ENCODE measurements at places on chromosomes 11 and 22. TPM values are rescaled to one million over a fixed set of nuclear protein-coding genes. Genes with fewer than 3 reads are reported as not detected.

CHRM1 gene
- total RNA-seq: not detected

DNA sequence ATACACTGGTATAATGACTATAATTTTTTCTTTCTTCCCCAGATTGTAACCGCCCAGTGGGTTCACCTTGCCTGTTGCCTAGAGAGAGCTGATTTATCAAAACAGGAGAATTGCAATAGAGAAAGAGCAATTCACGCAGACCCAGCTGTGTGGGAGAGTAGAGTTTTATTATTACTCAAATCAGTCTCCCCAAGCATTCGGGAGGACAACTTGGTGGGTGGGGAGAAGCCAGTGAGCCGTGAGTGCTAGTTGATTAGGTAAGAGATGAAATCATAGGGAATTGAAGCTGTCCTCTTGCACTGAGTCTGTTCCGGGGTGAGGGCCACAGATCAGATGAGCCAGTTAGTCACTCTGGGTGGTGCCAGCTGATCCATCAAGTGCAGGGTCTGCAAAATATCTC, 73.2 kb downstream of the SLC35F2 start:
- peaks cover 2% of the 10 kb centered on the region for H3K36me3 ChIP-seq
- H3K27me3 ChIP-seq: no peaks in the 10 kb centered on the region
- H3K4me3 ChIP-seq: no peak overlapping the region
- peak; percentile 79 for DNase-seq
- H3K4me1 ChIP-seq: peaks cover 15% of the 10 kb centered on the region

HSCB gene
- total RNA-seq: 16.5 TPM

MMP13 gene
- not detected for total RNA-seq

NPTXR gene
- 1.9 TPM for total RNA-seq

DNA sequence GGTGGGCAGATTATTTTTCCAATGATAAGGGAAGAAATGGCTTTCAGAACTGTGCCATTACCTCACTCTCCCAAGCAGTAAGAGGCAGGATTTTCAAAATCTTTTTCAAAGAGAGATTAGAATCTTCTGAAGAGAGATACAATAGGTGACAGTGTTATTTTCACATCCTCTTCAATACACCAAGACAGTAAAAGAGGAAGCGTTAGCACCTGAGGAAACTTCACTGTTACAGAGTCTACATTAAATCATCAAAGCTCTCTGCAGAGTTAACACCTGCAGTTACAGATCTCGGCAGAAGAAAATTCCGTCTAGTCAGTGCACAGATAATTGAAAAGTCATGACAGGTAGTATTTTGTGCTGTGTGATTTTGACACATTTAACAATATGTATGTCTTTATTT, 144.9 kb downstream of the PGR start:
- H3K27ac ChIP-seq: no peak overlapping the region
- DNase-seq: no peak
- no peaks in the 10 kb centered on the region for H3K36me3 ChIP-seq
- no peak overlapping the region for H3K4me3 ChIP-seq
- H3K27me3 ChIP-seq: no peaks in the 10 kb centered on the region

C11orf91 gene
- not detected for total RNA-seq

GRCh38 chr11:117226388-117227385, 5.2 kb downstream of the PCSK7 start:
- peak overlapping the region; percentile 33 for H3K27ac ChIP-seq
- peak; percentile 45 for DNase-seq
- H3K4me3 ChIP-seq: no peak overlapping the region
- no peaks in the 10 kb centered on the region for H3K27me3 ChIP-seq
- H3K36me3 ChIP-seq: peaks cover 72% of the 10 kb centered on the region

GRCh38 chr11:12800032-12800671, 125.9 kb downstream of the TEAD1 start:
- DNase-seq: no peak
- no peak overlapping the region for H3K4me3 ChIP-seq
- H3K27ac ChIP-seq: no peak overlapping the region
- H3K36me3 ChIP-seq: no peaks in the 10 kb centered on the region

- H3K27ac ChIP-seq: no peak overlapping the region
- peaks cover 2% of the 10 kb centered on the region for H3K27me3 ChIP-seq
- DNase-seq: no peak
- peaks cover 4% of the 10 kb centered on the region for H3K4me1 ChIP-seq
- H3K4me3 ChIP-seq: no peak overlapping the region
Measured at GRCh38 chr22:44483878-44484277, 14.2 kb downstream of the RTL6 start.

DNA sequence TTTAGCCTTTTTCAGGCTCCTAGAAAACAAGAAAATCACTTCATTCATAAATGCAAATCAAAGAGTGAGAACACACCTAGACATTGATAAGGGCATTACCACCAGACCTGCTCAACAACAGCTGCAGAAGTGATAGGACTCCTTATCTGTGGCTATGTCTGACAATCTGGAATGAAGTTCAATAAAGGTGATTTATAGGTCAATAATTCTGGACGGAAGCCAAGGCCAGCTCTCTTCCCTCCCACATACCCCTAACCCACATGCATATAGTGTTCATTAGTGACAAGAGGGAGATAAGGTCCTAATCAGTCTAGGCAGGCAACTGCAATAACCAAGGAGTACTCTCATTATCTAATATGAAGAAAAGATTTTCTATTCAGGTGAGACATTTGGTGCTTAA, 111.3 kb downstream of the ETS1 start:
- H3K4me1 ChIP-seq: peaks cover 98% of the 10 kb centered on the region
- H3K27ac ChIP-seq: peak overlapping the region; percentile 99
- no peak for DNase-seq
- H3K27me3 ChIP-seq: no peaks in the 10 kb centered on the region
- peaks cover 96% of the 10 kb centered on the region for H3K36me3 ChIP-seq

GRCh38 chr11:61362542-61362875, 335 bp downstream of the TMEM138 start:
- H3K27me3 ChIP-seq: no peaks in the 10 kb centered on the region
- H3K4me3 ChIP-seq: peak overlapping the region; percentile 100
- peak; percentile 56 for DNase-seq
- peak overlapping the region; percentile 96 for H3K27ac ChIP-seq
- peaks cover 32% of the 10 kb centered on the region for H3K4me1 ChIP-seq
- H3K36me3 ChIP-seq: peaks cover 11% of the 10 kb centered on the region

UPB1 gene
- 0.19 TPM for total RNA-seq

DNA sequence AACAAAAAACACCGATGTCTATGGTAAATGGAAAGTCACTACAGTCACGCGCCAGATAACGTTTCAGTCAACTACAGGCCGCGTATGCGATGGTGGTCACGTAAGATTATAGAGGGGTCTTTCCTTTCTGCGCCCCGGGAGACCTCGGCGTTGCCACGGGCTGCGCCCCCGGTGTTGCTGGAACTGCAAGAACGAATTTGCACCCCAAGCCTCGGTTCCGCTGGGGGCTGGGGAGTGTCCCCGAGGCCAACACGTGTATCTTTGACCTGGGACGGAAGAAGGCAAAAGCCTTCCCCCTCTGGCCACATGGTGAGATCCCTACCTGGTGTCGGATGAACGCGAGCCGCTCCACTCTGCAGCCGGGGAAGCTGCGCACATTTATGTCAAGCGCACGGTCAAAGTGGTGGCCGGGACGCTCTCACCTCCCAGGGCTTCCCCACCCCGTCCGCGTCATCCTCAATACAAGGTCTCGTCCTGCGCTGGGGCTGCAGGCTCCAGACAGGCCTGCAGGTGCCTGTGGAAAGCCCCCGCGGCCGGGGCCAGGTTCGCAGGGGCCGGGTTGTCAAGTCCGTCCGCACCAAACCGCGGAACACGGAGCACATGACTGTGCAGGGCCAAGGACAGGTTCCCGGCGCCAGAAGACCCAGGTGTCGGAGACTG, 29.3 kb upstream of the APLP2 start:
- no peak overlapping the region for H3K27ac ChIP-seq
- H3K27me3 ChIP-seq: peaks cover 7% of the 10 kb centered on the region
- H3K4me1 ChIP-seq: no peaks in the 10 kb centered on the region
- H3K36me3 ChIP-seq: no peaks in the 10 kb centered on the region
- no peak for DNase-seq
- H3K4me3 ChIP-seq: no peak overlapping the region

IL18 gene
- total RNA-seq: not detected

GRCh38 chr11:122812638-122813037, 25.7 kb upstream of the CRTAM start:
- no peaks in the 10 kb centered on the region for H3K27me3 ChIP-seq
- peaks cover 6% of the 10 kb centered on the region for H3K36me3 ChIP-seq
- no peak overlapping the region for H3K4me3 ChIP-seq
- peaks cover 19% of the 10 kb centered on the region for H3K4me1 ChIP-seq
- no peak overlapping the region for H3K27ac ChIP-seq
- no peak for DNase-seq

DNA sequence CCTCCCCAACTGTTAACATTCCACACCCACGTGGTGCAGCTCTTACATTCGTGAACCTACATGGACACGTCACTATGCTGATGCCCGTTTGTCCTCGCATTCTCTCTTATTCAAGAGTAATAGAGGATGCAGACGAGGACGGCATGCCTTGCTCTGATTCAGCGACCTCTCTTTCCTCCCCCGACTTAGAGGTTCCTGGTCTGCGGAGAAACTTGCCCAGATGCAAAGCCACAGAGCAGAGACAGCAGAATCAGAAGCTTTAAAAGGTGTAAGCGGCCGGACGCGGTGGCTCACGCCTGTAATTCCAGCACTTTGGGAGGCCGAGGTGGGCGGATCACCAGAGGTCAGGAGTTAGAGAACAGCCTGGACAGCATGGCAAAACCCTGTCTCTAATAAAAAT, 288.0 kb downstream of the NTM start:
- no peaks in the 10 kb centered on the region for H3K4me1 ChIP-seq
- H3K4me3 ChIP-seq: no peak overlapping the region
- H3K27ac ChIP-seq: no peak overlapping the region
- DNase-seq: no peak
- H3K27me3 ChIP-seq: no peaks in the 10 kb centered on the region

DNA sequence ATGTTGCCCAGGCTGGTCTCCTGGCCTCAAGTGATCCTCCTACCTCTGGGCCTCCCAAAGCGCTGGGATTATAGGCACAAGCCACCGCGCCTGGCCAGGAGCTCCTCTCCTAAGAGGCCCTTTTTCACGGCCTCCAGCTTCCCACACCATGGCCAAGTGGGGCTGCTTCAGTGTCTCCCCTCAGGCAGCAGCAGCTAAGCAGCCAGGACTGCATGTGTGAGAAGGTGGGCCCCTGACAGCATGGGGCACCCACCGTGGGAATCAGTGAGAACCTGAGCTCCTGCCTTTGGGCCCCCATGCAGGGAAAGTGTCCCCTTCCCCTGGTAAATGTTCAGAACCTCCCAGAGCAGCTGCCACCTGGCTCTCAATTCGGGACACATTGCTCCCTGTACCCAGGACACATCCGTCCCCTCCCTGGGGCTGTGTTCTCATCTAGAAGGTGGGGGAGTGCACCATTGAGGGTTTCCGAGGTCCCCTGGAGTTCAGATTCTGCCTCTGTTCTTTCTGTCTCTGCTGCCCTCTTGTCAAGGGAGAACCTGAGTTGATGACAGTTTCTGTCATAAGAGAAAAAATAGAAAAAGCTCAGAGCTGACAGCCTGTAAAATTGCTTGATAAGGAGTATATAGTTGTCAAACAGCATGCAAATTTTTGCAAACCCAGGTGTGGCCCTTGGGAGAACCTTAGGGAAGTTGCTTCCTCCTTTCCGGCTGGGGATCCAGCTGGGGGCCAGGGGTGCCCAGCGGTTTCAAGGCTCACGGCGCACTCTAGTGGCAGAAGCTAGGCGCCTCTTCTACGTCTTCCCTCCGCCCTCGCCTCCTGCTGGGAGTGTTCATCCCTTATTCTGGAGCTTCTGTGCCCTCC, 29.7 kb downstream of the FAM83F start:
- H3K27ac ChIP-seq: no peak overlapping the region
- no peaks in the 10 kb centered on the region for H3K27me3 ChIP-seq
- no peaks in the 10 kb centered on the region for H3K36me3 ChIP-seq
- DNase-seq: peak; percentile 76
- no peak overlapping the region for H3K4me3 ChIP-seq

SLC22A9 gene
- not detected for total RNA-seq

DNA sequence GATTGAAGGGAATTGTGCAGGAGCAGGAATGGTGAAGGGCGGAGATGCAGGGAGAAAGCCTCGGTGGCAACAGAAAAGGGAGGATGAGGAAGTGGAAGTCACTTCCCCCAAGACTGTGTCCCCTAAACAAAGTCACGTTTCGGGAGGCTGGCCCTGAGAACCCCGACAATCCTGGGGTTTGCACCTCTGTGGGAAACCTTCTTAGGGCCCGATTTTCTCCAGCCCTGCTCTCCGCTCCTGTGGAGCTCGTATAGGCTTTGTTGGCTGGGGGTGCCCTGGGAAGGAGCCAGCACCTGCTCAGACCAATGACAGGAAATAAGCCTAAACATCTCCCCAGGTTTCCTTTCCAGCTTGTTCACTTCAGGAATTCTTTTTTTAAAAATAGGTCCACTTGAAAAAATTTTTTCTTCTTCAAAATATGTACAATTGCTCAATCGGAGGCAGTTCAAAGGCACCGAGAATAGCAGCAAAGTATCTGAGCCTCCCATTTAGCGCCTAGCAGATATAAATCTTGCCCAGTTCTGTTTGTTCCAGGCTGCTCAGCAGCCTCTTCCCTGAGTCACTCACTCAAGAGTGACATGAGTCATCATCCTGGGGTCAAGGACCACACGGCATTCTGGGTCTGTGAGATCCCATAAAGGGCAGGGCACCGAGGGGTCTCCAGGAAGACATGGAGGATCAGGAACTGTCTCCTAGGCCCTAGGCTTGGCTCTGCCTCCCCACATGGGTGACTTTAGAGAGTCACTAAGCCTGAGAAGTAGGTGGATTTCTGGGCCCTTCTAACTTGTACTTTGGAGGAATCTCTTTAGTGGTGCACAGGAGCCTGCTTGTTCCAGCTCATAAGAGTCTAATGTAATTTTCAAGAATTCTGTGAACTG, 34.0 kb downstream of the IRAG1 start:
- H3K27ac ChIP-seq: no peak overlapping the region
- H3K4me3 ChIP-seq: no peak overlapping the region
- no peaks in the 10 kb centered on the region for H3K36me3 ChIP-seq
- peaks cover 19% of the 10 kb centered on the region for H3K4me1 ChIP-seq
- H3K27me3 ChIP-seq: no peaks in the 10 kb centered on the region

DNA sequence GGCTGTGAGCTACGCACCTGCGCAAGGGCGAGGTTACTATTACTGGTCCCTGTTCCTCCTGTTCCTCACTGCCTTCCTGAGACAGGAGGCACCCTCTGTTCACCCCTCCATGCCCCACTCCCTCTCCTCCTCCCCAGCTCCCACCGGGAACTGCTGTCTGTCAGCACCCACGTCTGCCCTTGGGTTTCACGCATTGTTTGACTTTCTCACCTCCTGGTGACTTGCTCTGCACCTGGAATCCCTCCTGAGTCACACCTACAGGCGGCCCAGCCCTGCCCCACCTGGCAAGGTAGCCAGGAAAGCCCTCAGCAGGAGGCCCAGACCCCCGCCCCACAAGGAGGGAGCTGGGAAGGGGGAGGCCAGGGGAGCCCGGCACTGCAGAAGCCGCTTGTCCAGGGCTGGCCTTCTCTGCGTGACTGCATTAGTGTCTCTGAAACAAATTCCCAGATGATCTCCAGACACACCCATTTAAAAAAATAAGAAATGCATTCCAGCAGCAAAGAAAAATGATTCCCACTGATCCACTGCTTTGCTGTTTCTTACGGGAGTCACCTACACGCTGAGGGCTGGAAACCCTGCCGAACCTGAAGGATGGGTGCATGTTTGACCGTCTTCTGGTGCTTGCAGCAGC, 86.4 kb downstream of the CELSR1 start:
- H3K36me3 ChIP-seq: no peaks in the 10 kb centered on the region
- peaks cover 4% of the 10 kb centered on the region for H3K27me3 ChIP-seq
- DNase-seq: no peak
- H3K4me1 ChIP-seq: no peaks in the 10 kb centered on the region

- DNase-seq: no peak
- no peak overlapping the region for H3K27ac ChIP-seq
- no peaks in the 10 kb centered on the region for H3K36me3 ChIP-seq
Measured at GRCh38 chr22:47570851-47571250, 808.4 kb downstream of the TBC1D22A start.
